ENCODE measurements at places on chromosomes 12 and 14. TPM values are rescaled to one million over a fixed set of nuclear protein-coding genes. Genes with fewer than 3 reads are reported as not detected.

Gene FZD10
- not detected for total RNA-seq

Gene EXOC3L4
- total RNA-seq: not detected

Gene TRIM9
- total RNA-seq: under 0.01 TPM

Gene MYRFL
- total RNA-seq: not detected

DNA sequence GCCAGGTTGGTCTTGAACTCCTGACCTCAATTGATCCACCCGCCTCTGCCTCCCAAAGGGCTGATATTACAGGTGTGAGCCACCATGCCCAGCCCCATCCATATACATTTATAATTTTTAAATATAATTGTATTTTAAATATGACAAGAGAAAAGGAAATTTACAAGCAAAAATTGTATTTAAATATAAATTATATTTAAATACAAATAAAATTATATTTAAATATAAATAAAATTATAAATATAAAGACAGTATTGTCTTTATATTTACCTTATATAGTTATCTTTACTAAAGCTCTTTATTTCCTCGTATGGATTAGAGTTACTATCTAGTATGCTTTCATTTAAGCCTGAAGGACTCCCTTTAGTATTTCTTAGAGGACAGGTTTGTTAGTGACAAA is 11.9 kb upstream of the ATF7 start:
- no peak for DNase-seq

DNA sequence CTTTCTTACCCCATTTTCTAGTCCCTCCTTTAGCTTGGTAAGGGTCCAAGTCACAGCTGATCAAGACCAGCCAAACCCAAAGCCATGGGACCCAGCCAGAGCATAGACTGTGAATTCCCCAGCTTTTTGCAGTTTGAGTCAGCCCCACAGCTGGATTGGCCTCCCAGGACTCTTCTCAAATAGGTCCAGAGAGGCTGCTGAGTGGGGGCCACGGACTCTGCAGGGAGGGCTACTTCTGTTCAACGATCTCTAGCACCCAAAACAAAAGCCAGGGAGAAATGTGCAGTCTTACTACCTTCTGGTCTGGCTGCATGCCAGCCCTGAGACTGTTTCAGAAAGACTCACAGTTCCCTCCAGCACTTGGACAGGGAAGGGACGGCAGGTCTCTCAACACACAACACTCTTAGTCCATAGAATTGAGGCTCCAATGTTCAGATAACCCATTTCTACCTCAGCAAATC is 1.6 kb downstream of the VDR start:
- DNase-seq: peak; percentile 76

- DNase-seq: peak; percentile 33
Measured at GRCh38 chr14:71399057-71399487, 491.8 kb downstream of the PCNX1 start.

DNA sequence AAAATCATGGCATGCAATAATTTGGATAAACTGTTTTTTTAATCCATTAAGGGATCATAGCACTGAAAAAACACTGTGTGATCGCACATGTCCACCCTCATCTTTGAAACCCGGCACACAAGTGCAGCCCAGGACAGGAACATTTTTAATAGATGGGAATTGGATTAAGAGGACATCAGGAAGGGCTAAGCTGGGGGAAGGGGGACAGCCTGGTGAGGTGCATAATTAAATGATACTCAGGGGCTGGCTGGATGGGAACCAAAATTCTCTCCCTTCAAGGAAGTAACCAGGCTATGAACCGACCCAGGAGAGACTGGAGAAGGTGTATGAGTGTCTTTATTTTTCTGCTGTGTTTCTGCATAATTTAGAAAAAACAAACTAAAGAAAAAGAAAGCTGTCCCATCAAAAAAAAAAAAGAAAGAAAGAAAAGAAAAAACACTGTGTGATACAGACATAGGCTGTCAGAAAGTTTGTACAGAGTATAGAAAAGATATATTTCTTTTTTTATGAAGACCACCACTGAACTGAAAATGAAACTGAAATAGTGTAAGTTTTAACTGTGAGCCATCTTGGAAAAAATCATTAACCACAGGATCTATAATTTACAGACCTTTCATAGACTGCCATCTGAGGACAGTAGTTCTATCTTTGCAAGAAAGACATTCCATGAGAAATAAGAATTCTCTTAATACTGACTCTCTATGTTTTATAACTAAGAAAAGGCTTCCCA is 75.1 kb upstream of the SLC38A4 start:
- DNase-seq: no peak

- DNase-seq: no peak
Measured at GRCh38 chr12:5773550-5773949, 171.5 kb downstream of the ANO2 start.

DNA sequence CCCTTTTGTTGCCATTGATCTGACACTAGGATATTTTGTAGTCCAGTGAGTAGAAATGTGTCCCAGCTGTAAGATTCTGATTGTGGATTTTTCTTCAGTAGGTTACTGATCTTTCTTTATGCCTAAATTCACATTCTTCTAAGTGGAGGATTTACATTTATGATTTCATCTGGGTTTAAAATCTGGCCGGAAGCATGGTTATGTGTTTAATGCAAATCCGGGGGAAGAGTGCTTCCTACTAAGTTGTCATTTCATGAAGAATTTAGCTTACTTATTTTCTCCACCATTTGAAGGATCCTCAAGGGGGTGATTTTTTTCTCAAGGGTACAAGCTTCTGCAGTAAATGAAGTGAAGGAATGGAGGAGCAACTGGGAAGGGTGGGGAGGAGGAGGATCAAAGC is 96.7 kb downstream of the TMTC2 start:
- DNase-seq: no peak

All from IMR-90 (cell line).